Skin of body (tissue), 3 donors: ENCODE measurements at places on chromosomes 5 and 9. TPM values are rescaled to one million over a fixed set of nuclear protein-coding genes. Genes with fewer than 3 reads are reported as not detected.

CTXN3 gene
- not detected for total RNA-seq

PCDHB2 gene
- 3.1 TPM for total RNA-seq

PCDHB16 gene
- 2.5 TPM for total RNA-seq

SLC25A48 gene
- 2.4 TPM for total RNA-seq

FAM221B gene
- not detected for total RNA-seq

DPYSL3 gene
- 71.4 TPM for total RNA-seq

SPRY4 gene
- total RNA-seq, result 8.9 TPM

MTX3 gene
- total RNA-seq, result 18.8 TPM

ADGRV1 gene
- 11.2 TPM for total RNA-seq

CD274 gene
- 1.5 TPM for total RNA-seq

AFF4 gene
- 66.3 TPM for total RNA-seq

IL31RA gene
- 13.2 TPM for total RNA-seq

TMC1 gene
- total RNA-seq, result 0.69 TPM

GMCL2 gene
- not detected for total RNA-seq

BTNL9 gene
- total RNA-seq, result 19.6 TPM

DNAH5 gene
- total RNA-seq, result 0.20 TPM

GRCh38 chr5:60977956-60978737, 33.1 kb downstream of the NDUFAF2 start:
- DNase-seq, result no peak

GRCh38 chr5:113036826-113037225, 60.2 kb downstream of the DCP2 start:
- DNase-seq, result no peak

GRCh38 chr9:110156902-110157301, 51.1 kb downstream of the C9orf152 start:
- peak; percentile 94 for DNase-seq

GRCh38 chr9:135134268-135135022, 47.0 kb downstream of the OLFM1 start:
- no peak for DNase-seq

DNA sequence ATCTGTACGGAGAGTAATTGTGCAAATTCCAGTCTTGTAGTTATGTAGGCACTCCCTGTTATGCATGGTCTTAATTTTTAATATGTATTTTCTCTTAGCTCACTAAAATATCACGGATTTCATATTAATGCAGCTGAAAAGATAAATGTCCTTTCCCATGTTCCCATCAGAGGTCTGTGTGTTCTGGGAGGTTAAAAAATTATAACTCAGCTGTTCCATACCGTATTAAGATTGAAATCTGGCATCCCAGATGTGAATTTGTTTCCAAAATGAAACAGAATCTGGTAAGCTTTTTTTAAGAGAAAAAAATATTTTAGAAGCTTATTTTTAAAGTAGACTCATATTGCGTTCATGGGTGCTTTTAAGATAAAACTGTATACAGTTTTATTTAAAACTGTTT, 44.3 kb downstream of the SEMA6A start:
- no peak for DNase-seq

- DNase-seq, result peak; percentile 87
Observed at GRCh38 chr5:88833371-88834130, 49.4 kb downstream of the MEF2C start.

- no peak for DNase-seq
Observed at GRCh38 chr5:39440192-39440957, 15.6 kb upstream of the DAB2 start.

- no peak for DNase-seq
Observed at GRCh38 chr5:41878173-41878572, 7.9 kb upstream of the OXCT1 start.

DNA sequence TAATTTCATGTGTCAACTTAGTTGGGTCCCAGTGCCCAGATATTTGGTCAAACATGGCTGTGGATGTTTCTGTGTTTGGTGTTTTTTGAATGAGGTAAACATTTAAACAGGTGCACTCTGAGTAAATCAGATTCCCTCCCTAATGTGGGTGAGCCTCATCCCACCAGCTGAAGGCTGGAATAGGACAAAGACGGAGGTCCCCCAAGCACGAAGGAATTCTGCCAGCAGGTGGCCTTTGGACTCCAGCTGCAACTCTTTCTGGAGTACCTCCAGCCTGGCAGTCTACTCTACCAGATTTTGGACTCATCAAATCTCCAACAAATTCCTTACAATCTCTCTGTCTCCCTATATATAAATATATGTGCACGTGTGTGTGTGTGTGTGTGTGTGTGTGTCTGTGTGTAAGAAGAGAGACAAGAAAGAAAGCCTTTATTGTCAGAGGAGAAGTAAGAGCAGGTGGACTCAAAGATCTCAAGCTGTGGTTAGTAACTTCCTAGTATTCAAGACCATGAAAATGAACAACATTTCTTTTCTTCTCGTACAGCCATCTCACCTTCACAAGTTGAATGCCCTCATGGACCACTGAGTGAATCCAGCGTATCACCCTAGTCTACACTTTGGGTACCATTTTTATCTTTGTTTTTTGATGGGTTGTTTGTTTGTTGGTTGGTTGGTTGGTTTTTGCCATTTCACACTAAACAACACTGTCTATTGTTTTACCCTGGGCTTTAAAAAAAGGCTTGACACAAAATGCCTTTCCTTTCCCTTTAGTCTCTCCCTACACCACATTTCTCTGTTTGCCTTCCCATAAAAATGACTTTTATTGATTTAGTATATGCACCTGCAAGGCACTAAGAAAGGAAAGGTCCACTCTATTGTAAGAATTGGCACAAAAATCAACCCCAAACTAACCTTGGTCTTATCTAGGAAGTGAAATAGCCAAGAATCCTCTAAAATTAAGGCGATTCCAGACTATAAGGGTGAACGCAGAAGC, 118.7 kb downstream of the TENT4A start:
- DNase-seq, result no peak

DNA sequence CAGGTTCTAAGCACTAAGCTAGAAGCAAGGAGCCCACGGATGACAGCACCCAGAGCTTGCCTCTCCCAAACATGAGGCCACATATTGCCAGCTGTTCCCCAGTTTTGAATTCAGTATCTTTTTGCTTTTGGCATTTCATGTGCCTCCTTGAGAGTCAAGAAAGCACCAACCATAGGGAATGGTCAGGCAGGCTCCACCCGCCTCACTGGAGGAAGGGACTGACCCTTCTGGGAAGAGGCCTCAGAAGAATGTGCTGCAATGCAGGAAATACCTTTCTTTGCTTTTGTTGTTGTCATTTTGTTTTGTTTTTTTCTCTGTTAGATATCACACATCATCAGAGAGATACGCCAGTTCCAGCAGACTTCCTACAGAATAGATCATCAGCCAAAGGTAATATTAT, 13.7 kb upstream of the CKMT2 start:
- DNase-seq, result no peak

DNA sequence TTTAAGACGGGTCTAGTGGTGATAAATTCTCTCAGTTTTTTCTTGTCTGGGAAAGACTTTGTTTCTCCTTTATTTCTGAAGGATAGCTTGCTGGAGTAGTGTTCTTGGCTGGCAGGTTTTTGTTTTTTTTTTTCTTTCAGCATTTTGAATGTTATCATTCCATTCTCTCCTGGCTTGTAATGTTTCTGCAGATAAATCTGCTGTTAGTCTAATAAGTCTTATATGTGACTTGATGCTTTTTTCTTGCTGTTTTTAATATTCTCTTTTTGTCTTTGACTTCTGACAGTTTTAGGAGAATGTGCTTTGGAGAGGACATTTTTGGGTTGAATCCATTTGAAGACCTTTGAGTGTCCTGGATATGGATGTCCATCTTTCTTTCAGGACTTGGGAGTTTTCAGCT, 16.0 kb downstream of the HSD17B4 start:
- DNase-seq, result no peak

DNA sequence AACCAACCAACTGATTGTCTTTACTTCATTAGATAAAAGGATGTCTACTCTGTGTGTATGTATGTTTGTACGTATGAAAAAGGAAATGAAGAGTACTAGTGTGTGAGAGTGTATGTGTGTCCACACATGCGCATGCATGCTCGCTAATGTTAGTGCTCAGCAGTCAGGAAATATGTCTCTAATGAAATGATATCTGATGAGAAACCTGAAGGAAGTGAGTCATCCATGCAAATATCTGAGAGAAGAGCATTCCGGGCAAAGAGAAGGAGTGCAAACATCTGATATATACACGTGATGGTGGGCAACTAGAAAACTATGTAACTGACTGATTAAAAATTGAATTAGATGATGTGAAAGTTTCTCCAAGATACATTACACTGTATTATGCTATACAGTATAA, 29.6 kb upstream of the UGCG start:
- DNase-seq, result no peak

DNA sequence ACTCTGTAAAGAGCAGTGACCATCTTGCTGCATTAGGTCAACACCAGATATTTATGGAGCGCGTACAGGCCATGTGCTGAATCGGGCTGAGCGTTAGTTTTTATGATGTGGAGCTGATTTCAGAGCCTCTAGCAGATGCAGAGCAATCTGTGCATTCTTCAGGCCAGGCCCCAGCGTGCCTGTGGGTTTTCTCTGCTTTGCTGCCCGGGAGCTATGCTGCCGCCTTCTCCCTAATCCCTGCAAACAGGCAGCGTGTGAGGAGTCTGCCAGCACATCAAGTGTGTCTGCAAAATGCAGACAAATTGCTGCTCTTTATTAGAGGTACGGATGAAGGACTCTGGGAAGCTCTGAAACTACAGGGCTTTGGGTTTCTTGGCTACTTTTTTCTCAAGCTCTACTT, 170.0 kb downstream of the NTRK2 start:
- peak; percentile 63 for DNase-seq

- DNase-seq, result no peak
Observed at GRCh38 chr5:131679911-131680310, 44.9 kb upstream of the RAPGEF6 start.

DNA sequence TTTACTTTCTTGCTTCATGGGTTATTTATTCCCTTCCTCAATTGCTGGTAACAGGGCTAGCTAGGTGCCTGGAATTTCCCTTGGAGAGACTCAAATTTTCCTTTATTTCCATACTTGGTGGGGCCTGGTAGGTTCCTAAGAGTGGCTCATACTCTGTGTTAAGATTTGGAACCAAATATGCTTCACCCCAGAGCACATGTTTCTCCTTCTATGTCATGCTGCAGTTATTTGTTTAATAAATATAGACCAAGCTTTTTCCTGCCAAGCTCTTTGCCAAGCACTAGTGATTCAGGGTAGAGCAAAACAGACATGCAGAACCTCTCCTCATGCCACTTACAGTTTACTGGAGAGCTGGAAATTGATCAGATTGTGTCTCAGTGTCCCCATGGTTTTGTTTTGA, 290.3 kb upstream of the SGCD start:
- no peak for DNase-seq

DNA sequence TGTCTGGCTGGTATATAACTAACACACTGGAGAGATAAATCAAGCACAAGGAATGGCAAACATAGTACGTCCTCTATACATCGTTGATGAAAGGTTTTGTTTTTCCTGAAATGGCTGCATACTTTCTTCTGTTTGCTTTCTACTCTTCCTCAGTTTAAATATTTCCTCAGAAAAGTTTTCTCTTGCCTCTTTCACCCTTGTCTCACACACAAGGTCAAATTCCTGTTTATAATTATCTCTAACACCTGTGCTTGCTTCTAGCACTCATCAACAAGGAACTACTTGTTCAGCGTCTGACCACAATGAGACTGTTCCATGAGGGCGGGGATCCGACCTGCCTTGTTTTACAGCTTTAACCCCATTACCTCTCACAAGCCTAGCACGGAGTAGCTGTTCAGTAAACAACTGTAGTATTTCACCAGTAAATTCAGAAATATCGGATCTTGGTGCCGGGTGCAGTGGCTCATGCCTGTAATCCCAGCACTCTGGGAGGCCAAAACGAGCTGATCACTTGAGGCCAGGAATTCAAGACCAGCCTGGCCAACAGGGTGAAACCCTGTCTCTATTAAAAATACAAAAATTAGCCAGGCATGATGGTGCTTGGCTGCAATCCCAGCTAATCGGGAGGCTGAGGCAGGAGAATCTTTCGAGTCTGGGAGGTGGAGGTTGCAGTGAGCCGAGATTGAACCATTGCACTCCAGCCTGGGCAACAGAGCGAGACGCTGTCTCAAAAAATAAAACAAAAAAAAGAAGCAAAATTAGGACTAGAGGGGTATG, 37.0 kb downstream of the NR6A1 start:
- DNase-seq, result no peak

- DNase-seq, result no peak
Observed at GRCh38 chr9:75152416-75152815, 64.1 kb downstream of the OSTF1 start.

- DNase-seq, result no peak
Observed at GRCh38 chr9:21119093-21119770, 22.4 kb downstream of the IFNW1 start.

DNA sequence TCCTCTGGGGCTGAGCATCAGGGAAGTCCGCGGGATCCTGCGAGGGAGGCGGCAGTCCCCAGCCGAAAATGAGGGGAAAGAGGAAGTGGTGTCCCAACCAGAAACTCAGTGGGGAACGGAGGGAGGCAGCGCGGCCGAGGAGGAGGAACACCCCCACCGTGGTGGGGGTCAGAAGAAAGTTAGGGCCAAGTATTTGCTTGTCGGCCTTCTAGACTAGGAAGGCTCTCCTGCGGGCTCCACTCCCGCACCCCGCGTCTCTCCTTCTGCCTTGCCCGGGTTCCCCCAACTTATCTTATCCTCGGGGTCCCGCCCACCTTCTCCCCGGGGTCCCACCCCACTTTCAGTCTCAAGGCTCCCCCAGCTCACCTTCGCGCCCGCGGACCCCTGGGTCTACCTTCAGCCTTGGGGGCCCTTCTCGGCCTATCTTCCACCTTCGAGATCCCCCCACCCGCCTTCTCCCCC, 557 bp upstream of the PHF2 start:
- peak; percentile 18 for DNase-seq

GRCh38 chr9:27203783-27204182, 93.2 kb downstream of the EQTN start:
- DNase-seq, result no peak

DNA sequence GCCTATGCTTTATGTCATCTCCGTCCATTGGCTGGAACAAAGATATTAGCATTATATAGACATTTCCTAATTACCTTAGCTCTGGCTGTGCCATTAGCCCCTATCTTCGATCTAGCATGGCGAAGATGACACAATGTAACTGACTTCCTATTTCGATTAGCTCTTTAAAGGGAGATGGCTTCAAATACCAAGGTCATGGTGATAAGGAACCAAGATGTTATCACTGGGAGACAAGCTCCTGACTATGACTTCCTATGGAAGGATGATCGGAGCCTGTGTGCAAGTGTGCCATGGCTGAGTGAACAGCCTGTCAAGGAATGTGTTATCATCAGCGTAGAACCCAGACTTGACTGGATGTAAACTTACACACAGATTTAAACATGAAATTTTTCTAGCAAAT, 602.1 kb downstream of the PSAT1 start:
- no peak for DNase-seq

GRCh38 chr5:112923148-112923917, 1.3 kb upstream of the REEP5 start:
- DNase-seq, result no peak

DNA sequence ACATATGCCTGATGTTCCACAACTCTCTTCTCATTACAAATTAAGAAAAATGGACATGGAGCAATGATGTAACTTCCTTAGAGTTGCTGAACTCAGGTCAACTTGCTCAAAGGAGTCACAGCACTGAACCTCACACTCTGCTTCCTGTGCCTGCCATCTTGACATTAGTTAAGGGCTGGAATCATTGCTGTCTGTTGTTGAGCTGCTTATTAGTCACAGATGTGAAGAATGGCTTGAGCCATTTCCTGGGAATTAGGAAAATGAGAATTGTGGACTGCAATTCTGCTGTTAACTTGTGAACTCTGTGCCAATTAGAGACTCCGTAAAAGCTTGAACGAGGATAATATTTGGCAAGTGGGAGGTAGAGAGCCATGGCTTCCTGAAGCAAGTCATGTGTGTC, 212.0 kb downstream of the ADAMTS12 start:
- no peak for DNase-seq
